ENCODE measurements at places on chromosomes 1 and 21. TPM values are rescaled to one million over a fixed set of nuclear protein-coding genes. Genes with fewer than 3 reads are reported as not detected.

Gene FABP3
- not detected for polyA plus RNA-seq

Gene PGLYRP3
- not detected for polyA plus RNA-seq

Gene LCE3D
- not detected for polyA plus RNA-seq

Gene CD48
- 200 TPM for polyA plus RNA-seq

Gene SPRR2F
- polyA plus RNA-seq: not detected

Gene SGIP1
- polyA plus RNA-seq: not detected

Gene PDZK1IP1
- polyA plus RNA-seq: not detected

Gene KLHL12
- polyA plus RNA-seq: 12.5 TPM

Gene RCAN1
- polyA plus RNA-seq: 13.2 TPM

Gene ABCG1
- 17.5 TPM for polyA plus RNA-seq

Gene FGGY
- polyA plus RNA-seq: 5.7 TPM

Gene VWA5B1
- 0.06 TPM for polyA plus RNA-seq

Gene SERPINC1
- polyA plus RNA-seq: not detected

Gene CELSR2
- 0.30 TPM for polyA plus RNA-seq

Gene METTL18
- 17.5 TPM for polyA plus RNA-seq

Gene ERO1B
- polyA plus RNA-seq: 1.9 TPM

Gene TSPAN1
- polyA plus RNA-seq: not detected

Gene CALML6
- not detected for polyA plus RNA-seq

Gene NFASC
- polyA plus RNA-seq: not detected

GRCh38 chr1:101013776-101014175 is 11.8 kb downstream of the DPH5 start:
- DNase-seq: no peak

GRCh38 chr1:33824321-33824720 is 39.6 kb upstream of the HMGB4 start:
- DNase-seq: no peak

GRCh38 chr1:210626341-210626740 is 297.6 kb downstream of the HHAT start:
- DNase-seq: no peak

DNA sequence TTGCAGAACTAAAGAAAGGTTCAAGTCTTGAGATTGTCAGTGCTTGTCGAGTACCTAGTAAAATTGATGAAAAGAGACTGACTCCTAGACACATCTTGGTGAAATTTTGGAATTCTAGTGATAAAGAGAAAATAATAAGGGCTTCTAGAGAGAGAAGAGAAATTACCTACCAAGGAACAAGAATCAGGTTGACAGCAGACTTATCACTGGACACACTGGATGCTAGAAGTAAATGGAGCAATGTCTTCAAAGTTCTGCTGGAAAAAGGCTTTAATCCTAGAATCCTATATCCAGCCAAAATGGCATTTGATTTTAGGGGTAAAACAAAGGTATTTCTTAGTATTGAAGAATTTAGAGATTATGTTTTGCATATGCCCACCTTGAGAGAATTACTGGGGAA is 16.3 kb downstream of the L1TD1 start:
- DNase-seq: no peak

DNA sequence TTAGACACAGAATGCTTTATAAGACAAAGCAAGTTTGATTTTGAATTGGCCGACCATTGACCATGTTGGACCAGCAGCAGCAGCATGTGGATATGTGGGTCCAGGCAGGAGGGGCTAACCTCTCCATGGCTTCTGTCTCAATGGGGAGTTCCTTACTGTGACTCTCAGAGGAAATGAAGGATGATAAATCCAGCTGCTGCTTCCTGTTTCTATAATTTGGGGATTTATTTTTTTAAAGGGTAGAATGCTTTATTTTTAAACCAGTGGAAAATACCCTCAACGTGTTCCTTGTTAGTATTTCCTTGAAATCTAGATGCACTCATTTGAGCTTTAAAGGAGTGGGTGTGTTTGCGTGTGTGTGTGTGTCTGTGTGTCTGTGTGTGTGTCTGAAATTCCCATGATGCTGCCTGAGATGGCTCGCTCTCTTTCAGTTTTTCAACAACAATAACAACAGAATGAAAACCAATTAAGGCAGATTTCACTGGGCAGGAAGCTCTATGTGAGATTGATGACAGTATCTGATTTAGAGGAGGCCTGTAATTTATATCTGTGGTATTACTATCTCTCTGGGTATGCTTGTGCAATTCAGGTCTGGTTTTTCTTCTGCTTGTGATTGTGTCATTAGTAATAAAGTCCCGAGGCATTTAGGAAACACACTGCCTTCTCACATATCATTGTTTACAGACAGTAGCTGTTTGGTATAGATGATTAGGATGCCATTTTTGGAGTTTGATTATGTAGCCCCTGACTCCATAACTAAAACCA is 86.1 kb upstream of the ZNF326 start:
- no peak for DNase-seq

- no peak for DNase-seq
These were observed 53.6 kb downstream of the SLC45A1 start for GRCh38 chr1:8371372-8371991.

DNA sequence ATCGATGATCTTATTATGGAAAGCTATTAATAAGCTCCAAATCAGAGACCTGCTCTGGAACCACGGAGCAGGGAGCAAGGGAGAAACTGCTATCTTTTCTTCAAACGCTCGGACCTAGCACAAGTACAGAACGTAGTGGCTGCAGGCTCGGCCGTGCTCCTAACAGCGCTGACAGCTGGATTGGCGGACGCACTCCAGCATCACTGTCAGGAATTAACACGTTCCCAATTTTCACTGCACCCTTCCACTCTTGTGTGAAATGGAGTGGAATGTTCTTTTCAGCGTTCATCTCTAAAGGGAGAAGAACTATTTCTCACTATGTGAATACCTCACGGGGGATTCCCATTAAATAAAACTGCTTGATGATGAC is 106.9 kb downstream of the ZNF281 start:
- no peak for DNase-seq

GRCh38 chr21:27164208-27165177 is 197.6 kb upstream of the ADAMTS5 start:
- DNase-seq: no peak

DNA sequence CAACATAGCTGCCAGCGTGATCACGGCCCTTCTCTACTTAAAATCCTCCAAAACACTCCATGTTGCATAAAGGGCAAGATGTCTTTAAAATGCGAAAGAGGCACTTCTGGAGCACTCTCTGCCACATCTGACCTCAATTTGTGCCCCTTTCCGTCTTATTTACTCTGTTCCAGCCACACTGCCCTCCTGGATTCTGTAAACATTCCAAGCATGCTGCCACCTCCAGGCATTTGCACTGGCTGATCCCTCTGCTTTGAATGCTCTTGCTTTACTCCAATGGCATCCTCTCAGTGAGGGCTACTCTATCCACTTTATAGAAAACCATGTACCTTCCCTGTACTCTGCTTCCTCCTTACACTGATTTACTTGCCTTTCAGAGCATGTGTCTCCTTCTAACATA is 5.3 kb upstream of the RGS7 start:
- DNase-seq: no peak

- DNase-seq: no peak
These were observed 1.9 kb downstream of the OR14A16 start for GRCh38 chr1:247822060-247822459.

GRCh38 chr21:17427831-17428483 is 84.9 kb upstream of the CXADR start:
- DNase-seq: no peak

DNA sequence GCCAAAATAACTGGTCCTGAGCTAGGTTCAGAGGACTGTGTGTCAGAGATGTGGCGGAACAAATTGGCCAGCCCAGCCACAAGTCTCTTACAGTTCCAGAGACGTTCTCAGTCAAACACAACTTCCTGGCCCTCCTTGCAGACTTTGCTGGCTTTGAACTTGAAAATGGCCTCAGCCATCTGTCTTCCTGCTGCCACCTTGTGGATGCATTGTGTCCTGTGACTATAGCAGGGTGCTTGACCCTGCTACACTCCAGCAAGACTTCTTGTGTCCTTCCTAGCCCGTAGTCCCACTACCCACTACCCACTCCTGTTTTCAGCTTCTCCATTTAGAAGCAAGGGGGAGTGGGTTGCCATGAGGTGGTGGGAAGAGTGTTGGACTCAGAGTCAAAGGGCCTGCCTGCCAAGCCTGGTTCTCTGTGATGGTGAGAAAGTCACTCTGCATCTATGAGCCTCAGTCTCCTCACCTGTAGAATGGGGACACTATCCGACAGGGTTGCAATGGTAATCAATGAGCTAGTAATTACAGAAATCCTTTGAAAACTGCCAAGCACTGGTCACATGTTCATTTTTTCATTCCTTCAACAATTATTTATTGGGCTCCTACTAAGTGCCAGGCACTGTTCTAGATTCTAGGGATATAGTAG is 109.9 kb downstream of the IGSF21 start:
- DNase-seq: no peak

DNA sequence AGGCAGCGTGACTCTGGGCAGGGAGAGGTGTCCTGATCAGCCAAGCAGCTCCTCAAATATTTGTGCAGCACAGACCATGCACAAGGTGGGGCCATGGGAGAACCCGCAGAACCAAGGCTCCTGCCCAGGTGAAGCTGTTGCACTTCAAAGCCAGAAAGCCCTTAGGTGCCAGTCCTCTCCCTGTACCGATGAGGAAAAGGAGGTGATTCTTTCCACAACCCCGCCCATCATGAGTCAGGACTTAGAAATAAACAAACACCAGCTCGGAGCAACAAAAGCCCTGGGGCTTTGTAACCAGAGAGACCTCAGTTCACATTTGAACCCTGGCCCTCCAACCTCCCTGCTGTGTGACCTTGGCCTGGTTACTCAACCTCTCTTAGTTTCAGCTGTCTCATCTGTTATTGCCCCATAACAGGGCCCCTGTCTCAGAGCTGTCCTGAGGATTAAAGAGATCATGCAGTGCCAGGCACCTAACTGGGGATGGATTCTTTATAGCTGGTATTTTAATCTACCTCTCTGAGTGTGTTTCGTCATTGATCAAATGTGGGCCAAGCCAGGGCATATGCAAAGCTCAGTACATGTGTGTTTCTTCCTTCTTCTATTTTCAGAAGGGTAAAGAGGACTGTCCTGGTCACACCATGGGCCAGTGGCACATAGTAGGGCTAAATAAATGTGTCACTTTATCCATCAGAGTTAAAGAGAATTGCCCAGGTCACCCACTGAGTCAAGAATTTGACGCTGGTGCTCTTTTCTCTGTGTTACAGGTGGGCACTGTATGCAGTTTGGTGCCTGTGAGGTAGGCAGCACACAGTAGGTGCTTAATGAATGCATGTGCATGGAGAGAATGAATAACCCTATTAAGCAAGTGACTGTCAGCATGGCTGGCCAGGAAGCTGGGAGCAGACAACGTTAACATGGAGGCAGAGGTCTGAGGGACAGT is 1.4 kb downstream of the LDLRAD1 start:
- no peak for DNase-seq

- DNase-seq: no peak
These were observed 36.4 kb downstream of the FYB2 start for GRCh38 chr1:56782773-56783172.

DNA sequence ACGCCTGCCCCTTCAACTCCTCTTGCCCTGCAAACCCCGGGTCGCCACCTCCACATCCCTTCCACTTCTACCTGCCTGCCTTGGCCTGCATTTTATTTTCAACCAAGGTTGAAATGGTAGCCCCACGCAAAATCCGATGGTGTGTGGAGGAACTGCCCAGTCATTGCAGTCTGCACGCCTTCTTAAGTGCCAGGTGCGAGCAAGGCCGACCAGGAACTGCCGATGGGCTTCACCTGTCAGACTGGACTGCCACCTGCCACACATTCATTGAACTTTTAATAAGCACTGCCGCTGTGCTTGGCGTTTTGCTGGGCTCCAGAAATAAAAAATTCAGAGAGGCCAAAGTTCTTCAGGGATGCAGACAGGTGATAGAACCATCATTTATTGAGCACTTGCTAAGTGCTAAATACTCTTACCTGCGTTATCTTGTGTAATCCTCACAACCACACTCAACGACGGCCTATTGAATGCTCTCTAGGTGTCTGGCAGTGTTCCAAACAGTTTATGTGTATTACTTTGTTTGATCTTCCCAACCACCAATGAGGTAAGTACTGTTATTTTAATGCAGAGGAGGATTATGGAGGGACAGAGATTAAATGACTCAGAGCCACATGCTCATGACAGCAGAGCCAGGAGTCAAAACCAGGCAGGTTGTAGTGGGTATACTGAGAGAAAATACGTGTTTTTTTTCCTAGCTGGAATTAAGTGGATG is 36.2 kb downstream of the CACHD1 start:
- DNase-seq: peak; percentile 62

DNA sequence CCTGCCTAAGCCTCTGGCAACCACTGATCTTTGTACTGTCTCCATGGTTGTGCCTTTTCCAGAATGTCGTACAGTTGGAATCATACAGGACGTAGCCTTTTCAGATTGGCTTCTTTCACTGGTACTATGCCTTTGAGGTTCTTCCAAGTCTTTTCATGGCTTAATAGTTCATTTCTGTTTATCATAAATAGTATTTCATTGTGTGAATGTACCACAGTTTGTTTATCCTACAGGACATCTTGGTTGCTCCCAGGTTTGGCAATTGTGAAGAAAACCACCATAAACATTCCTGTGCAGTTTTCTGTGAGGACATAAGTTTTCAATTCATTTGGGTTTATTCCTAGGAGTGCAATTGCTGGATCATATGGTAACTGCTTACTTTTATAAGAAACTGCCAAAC is 190.6 kb upstream of the RAB4A start:
- DNase-seq: no peak

DNA sequence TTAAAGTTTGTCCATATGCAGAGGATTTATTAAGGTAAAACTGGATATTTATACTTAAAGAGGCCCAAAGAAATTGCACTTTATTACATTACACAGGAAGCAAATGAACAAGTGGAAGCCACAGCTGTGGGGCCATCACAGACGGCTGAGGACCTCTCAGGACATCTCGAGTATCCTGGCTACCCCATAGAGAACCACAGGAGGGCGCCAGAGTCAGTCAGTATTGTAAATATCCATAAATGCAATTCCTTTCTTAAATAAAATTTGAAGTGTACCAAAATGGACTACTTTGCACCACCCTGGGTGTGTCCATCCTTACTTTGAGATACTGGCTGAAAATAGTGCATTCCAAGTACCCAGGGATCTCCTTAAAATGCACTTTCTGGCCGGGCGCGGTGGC is 257.2 kb downstream of the MRPL39 start:
- no peak for DNase-seq

Measured in naive thymus-derived CD8-positive, alpha-beta T cell (primary cell).